ENCODE measurements at places on chromosomes 16 and 17. TPM values are rescaled to one million over a fixed set of nuclear protein-coding genes. Genes with fewer than 3 reads are reported as not detected.

DNA sequence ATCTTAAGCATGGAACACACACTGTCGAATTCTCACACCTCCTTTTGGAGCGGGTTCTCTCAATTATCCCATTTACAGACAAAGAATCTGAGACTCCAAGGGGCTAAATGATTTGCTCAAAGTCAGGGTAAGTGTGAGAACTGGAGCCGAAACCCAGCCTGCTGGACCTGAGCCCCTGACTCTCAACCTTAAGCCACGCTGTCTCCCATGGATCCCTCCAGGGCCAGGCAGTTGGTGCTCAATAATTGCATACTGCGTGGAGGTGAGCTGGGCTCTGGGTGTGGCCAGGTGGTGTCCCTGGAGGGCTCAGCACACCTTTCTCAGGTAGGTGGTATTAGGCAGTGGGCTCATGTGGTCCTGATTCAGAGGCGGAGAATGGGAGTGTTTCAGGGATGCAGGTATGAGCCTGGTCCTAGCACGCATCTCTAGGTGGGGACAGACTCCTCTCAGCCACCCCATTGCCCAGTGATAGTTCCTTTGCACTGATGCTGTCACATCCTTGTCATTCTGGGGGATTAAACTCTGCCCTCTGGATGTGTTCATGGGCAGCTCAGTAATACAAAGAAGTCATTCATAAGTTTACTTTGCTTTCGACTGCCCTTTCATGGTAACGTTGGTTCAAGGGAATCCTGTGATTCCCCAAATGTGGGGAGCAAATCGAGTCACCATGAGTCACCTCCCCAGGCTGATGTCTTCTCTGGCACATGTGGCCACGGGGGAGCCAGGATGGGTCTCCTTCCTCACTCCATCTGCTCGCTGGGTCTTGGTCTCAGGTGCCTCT lies 399.5 kb upstream of the TNRC6C start:
- DNase-seq: no peak

DNA sequence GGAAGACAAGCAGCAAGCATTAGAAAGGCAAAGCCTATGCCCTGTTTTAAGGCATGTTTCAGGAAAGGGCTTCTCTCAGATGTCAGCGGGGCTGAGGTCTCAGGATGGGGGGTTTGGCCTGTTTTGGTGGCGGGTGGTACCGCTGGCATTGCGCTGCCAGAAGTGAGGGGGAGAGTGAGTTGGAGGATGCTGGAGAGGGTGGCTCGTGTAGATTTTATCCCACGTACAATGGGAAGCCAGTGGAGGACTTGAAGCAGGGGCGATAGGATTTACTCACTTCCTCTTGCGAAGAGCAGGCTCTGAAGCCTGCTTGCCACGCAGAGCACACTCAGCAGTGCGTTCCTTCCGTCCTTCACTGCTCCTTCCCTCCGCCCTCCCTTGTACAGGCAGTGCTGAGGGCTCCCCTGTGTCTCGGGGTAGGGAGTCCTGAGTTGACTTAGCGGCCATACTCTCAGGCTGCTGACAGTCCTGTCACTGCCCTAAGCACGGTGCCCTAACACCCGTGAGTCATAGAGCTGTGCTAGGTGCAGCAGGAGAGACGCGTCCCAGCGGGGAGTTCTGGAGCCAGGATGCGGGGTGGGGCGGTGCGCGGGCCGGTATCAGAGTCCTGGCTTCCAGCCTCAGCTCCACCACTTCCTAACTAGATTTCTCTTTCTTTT lies 113.1 kb downstream of the SNX29 start:
- no peak for DNase-seq

DNA sequence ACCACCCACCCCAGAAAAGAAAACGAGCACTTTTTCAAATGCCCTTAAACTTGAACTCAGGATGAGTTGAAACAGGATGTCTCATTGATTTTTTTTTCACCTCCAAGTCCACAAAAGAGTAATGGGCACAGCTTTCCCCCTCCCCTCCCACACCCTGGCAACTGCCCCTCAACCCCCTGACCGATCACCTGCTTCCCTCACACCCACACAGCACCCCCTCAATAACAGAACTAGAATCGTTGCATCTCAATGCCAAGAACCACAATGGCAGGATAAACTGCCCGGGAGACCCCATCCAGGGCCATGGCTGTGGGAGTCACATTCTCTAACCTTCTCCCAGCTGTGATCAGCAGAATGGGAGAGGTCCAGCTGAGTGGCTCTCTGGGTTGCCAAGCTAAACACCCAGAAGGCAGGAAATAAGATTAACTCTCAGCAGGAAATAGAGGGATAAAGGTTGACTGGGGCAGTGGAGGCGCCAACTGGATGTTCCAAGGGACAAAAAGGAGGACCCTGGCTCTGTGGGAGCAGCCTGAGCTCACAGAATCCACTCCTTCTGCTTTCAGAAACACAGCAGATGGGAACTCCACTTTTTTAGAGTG lies 128.0 kb upstream of the SDK2 start:
- no peak for DNase-seq

DNA sequence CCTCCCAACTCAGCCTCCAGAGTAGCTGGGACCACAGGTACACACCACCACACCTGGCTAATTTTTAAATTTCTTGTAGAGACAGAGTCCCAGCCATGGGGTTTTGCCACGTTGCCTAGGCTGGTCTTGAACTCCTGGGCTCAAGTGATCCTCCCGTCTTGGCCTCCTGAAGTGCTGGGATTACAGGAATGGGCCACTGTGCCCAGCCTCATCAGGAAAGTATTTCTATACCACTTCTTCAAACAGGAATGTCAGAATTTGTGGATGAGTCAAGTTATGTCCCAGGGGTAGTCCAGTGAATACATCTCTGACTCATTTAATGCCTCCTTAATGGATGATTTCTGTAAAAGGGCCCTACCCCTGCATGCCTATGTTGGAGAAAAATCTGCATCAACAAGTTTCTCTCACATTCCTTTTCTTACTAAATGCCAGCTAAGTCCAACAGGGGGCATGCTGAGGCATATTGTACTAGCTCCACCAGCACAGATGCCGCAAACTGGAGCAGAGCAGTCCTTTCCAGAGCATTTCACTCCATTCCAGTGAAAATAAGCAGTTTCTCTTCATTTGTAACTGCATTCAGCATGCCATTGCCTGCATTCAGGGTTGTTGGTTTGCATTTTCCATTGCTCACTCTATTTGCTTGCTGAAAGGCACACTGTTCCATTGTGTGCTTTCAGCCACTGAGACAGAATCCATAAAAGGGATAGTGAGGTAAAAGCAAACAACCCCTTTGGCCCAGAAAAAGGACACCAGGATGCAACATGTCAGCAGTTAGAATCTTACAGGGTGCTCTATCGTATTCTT lies 5.3 kb upstream of the CAVIN1 start:
- DNase-seq: no peak

- DNase-seq: peak; percentile 42
These were observed 82.2 kb downstream of the TNRC6C start for GRCh38 chr17:78040440-78041385.

DNA sequence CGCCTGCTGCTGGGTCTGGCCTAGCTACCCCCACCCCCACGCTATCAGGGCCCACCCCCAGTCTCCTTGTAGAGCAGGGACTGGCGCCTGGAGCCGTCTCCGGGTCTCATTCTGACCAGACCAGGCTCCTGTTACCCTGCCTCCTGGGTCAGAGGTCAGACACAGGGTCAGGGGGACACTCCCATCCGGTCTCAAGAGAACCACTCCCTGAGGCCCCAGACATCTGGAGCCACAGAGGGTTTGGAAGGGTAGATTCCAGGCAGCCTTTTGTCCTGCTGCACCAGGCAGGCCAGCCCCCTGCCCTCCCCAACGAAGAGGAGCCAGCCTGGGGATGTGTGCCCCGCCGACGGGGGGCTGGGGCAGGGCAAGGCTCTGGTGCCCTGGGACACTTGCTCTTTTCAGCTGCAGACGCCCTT lies 944 bp upstream of the WFIKKN1 start:
- DNase-seq: no peak

HID1 gene
- polyA plus RNA-seq: 9.2 TPM

MILR1 gene
- polyA plus RNA-seq: 2.9 TPM

Data from renal cortex interstitium (tissue), 15 donors.